ENCODE measurements at places on chromosomes 11 and 22.

DNA sequence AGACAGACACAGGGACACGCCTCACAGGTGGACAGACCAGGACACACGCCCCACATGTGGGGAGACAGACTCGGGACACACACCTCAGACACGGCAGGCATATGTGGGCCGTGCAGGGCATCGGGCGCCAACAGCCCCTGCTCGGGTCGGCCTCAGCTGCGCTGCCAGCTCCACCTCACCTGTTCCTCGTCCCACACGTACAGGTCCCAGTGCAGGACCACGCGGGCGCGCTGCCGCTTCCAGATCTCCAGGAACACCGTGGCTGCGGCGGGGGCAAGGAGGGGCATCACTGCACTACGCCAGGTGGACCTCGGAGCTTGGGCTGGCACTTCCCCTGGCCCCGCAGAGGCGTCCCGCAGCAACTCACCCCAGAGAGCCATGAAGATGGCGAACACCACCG is 12.4 kb downstream of the ANO9 start:
- DNase-seq: no peak

DNA sequence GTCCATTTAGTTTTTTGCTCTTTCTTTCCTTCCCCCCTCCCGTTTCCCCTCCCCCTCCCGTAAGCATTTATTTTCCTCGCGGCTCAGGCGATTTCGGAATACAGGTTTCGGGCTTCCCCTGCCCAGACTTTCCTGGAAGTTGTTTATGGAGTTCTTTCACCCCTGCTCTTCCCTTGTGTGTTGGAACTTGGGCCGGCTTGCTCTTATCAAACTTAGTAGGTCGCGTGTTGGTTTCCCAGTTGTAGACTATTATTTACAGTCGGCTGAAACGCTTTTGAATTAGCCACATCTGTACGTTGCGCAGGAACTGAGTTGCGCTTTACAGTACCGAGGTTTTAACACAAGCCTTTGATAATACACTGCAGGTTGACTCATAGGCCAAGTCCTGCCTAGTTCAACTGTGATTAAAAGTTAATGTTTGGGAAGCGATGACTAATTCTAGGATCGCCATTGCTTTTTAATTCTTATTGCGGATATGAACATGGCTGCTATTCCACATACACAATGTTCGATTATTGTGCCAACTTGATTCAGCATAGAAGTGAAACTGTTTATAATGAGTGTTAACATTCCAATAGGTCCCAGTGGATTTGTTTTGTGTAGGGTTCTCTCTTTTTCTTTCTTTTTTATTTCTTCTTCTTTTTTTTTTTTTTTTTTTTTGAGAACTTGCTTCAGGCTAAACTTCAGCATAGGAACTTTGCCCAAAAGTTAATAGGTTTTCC is 1.7 kb downstream of the YAP1 start:
- no peak for DNase-seq

- DNase-seq: no peak
These were observed 86.3 kb downstream of the MORC2 start for GRCh38 chr22:30882184-30882717.

GRCh38 chr22:45262931-45263462 is 21.8 kb upstream of the UPK3A start:
- no peak for DNase-seq

- no peak for DNase-seq
These were observed 15.3 kb downstream of the OSBP start for GRCh38 chr11:59600234-59600633.
